ENCODE measurements at places on chromosomes 1 and 21.

GRCh38 chr1:153192697-153193096 is 10.5 kb upstream of the LELP1 start:
- DNase-seq: no peak

- DNase-seq: no peak
Observed at GRCh38 chr1:238981317-238981933, 404.9 kb upstream of the CHRM3 start.

DNA sequence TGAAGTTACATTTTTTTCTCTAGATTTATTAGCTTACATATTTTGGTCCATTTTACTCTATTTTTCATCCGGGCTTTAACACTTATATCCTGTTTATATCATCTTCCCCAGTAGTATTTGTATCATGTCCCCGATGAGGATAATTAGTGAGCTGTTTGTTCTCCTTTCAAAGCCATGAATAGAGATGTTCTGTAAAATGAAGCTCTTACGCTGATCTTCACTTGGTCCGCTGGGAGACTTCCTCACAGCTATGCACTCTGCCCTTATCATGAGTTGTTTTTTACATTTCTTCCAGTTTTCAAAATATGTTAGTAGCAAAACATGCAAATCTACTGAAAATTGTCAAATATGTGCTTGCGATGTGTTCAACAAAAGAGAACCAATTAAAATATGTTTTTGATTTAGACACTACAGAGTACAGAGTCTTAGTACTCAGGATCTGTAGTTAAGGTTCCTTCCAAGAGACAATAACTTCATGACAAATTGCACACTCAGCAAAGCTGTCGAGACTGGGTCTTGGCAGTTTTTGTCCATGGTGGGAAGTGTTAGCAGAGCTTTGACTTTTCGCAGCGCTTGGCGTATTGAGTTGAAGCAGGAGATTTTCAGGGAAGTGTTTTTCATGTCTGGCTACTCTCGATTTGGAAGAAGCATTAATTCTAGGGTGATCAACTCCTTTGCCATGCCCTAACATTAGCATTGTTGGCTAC is 292.0 kb upstream of the ADAMTS5 start:
- DNase-seq: no peak

DNA sequence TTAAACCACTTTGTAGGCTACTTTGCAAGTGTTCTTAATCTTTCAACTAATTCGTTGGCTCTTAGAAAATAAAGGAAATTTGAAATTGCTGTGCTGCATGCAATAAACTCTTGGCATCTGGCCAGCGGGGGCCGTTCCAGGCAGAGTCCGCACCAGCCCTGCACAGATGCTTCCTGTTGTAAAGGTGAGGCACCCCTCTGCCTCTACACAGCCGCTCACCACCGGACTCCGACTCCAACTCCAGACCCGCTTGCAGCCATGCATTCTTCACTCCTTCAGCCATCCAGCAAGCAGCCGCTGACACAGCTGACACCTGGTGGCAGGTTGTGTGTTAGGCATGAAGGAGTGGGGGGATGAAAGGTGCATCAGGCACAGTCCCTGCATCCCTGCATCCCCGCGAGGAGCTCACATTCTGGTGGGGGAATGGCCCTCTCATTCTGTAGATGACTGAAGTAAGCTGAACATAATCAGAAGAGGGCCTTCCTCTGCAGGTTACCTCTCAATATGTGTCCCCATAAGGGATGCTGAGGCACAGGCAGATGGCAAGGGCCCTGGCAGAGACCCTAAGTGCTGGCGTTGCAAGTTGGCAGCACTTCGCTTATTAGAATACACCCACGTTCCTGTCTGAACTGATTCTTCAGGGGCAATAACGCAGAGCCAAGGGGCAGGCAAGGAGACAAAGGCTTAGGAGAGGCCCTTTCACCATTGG is 56.8 kb downstream of the GLIS1 start:
- DNase-seq: no peak

- DNase-seq: no peak
Observed at GRCh38 chr1:28195780-28196179, 19.3 kb upstream of the PTAFR start.

GRCh38 chr1:242245255-242245654 is 246.4 kb upstream of the MAP1LC3C start:
- DNase-seq: no peak

DNA sequence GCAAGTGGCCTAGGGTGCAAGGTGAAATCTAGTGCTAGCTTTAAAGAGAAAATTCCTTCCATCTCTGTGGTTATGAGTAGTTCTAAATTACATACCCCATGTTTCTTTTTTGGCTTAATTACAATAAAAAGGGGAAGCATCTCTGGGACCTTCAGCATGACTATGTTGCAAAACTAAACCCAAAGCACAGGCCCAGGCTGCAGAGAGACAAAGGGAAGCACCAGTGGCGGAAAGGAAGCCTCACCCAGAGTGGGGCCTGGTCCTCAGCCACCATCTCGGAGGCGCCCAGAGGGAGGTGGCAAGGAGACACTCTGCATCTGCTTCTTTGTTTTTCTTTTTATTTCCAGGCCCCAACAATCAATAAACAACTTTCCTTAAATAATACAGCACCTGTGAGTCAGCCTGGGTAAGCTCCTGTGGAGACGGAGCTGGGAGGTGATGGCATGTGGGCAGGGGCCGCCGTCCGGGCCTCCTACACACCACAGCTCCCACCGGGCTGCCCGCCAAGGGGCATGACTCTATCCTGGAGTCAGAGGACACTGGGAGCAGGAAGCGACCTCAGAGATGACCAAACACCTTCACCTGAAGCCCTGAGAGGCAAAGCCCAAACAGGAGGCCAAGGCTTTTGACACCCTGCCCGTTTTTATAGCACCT is 21.7 kb downstream of the ITPKB start:
- no peak for DNase-seq

DNA sequence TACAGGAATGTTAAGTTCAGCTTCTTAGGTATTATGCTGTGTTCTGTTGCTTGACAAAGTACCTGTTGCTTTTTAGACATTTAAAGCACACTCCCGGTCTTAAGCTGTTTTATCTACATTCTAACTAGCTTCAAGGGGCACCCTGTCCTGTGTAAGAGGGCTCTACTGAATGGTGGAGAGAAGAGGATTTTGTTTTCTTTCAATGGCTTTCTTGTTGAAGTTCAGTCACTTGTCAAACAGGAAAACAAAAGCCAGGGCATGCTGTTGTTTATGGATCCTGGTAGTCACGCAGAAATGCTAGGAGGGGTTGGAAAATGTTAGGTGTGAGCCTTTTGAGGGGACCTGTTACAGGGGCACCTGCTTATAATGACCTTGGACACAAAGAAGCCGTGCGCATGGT is 30.7 kb downstream of the PGM1 start:
- DNase-seq: no peak

GRCh38 chr1:47792779-47793178 is 204.4 kb downstream of the TRABD2B start:
- DNase-seq: no peak

DNA sequence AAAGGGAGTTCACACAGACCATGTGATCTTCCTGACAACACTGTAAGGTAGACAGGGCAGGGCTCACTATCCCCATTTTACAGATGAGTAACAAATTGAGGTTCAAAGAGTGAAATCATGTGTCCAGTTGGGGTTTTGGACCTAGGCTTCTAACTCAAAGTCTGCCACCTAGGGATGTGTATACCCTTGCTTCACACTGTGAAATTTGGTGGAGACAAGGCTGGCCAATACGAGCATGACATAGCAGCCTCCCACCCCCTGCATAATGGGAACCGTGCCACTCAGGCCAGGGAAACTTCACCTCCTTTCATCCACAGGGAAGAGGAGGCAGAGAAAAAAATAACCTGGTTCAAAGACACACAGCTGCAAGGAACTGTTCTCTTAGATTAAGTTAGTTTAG is 6.8 kb downstream of the IQGAP3 start:
- no peak for DNase-seq

- peak; percentile 67 for DNase-seq
Observed at GRCh38 chr1:117146575-117147340, 25.2 kb upstream of the TRIM45 start.

- no peak for DNase-seq
Observed at GRCh38 chr1:36303650-36304360, 2.4 kb upstream of the SH3D21 start.

DNA sequence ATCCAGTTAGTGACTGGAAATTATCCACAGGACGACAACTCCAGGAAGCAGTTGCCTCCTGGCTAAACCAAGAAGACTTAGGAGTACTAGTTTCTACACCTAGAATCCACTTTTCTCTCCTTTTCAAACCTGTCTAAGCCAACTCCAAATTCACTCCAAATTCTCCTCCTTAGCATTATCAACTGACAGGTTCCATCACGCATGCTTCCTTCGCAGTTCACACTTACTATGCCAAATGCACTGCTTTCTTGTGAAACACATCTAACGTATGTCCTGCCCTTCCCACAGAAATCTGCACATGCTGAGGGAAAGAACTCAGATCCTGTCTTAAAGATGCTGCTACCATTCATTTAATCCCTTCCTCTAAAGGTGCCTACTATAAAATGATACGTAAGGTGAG is 225.9 kb downstream of the RERE start:
- no peak for DNase-seq

GRCh38 chr1:166330096-166330495 is 163.3 kb upstream of the FAM78B start:
- DNase-seq: no peak

DNA sequence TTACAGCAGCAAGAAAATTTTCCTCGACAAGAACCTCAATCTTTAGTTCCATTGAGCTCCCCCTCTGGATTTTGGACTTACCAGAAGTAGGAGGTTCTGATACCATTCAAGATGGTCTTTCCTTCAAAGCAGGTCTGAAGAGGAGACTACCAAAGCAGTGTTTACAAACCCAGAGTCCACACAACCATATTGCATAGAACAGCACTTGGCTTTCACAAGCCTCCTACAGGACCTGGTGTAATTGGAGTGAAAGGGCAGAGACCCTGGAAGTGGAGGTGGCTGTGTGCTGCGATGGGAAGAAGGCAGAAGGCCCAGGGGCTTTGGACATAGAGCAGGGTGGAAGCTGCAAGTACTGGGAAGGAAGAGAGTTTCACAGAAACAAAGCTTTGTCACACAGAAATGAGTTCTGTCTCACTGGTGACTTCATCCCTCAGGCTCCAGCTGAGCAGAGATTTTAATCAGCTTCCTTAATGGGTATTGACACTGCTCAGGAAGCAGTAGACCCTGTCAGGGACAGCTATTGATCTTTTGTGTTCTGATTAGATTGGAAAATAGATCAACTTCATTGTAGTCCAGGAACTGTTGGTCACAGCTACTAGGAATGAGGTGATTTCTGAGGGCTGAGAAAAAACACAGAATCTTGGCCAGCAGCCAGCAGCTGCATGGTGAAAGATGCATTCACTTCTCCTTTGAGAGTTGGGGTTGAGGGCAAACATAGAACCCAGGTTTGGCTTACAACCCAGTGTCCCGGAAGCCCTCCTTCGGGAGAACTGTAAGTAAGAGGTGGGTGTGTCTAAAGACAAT is 124.0 kb downstream of the SYT2 start:
- no peak for DNase-seq

DNA sequence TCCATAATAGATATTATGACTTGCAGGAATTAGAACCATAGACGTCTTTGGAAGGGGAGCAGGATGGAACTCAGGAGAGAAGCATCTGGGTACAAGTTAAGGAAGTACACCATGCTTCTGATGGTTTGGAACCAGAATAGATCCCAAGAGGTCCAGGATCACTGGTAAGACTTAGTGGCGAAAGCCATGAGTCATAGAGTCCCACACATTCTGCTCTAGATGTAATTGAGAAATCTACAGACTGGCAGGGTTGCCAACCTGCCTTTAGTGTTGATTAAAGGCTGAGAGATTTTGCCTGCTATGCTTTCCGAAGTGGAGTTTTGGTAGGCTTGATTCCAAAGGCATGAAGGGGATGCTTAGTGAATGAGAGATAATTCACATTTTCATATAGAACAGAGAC is 57.1 kb upstream of the C1orf87 start:
- DNase-seq: no peak

- no peak for DNase-seq
Observed at GRCh38 chr1:8352886-8353785, 35.2 kb downstream of the SLC45A1 start.

DNA sequence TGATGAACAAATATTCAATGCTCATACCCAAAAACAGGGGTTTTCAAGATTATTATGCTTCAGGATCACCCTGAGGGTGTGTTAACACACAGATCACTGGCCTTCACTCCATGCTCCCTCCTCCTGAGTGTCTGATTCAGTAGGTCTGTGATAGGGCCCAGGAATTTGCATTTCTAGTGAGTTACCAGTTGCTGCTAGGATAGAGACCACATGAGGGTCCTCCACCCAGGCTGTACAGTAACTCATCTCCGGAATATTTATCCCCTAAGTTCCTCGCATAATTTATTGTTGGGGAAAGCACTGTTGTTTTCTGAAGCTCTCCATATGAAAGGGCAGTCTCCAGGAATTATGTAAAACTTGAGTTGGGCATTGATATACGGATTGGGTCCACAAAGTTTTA is 1106.6 kb upstream of the B3GALT2 start:
- DNase-seq: no peak

DNA sequence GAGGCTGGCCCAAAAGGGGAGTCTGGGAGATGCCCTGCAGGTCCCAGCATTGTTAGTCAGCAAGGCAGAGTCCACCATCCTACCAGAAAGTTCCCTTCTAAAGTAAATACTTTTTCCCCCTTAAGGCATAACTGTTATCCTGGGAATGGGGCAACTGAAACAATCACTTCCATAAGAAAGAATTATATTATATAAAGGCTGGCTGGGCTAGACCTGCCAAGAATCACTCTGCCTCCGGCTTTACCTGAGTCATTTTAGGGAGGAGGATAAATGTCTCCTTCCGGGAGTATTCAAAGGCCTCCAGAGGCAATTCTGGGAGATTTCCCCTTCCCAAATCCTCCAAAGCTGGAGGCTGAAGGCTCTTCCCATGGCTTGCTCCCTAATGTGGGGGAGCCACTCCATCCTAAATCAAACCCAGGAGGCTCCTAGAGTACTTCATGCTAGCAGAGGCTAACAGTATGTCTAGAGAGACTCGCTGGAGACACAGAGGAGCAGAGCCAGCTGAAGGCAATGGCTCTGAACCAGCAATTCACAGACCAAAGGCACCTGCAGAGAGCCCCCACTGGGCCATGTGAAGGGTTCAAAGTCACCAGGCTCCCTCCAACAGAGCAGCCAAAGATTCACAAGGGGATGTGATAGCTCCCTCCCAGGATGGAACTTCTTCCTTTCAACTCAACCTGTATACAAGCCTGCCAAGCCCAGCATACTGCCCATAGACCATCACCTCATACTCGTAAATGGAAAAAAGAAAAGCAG is 116.0 kb downstream of the ASTN1 start:
- DNase-seq: no peak

DNA sequence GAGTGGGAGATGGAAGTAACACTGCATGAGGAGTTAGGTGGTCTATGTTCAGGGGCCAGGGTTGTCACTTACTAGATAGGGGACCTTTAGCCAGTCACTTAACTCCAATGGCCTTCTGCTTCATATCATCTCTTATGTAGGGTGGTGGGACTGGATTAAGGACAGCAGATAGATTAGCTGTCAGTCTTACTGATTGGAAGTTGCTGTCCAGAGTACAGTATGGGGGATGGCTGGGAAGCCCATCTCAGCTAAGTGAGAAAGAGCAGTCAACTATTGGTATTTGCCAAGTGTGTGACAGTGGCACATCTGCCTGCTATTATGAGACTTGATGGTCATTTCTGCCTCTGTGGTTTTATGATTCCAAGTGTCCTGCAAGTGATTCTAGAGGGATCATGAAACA is 130.9 kb downstream of the FGGY start:
- DNase-seq: no peak
